ENCODE measurements at places on chromosomes 6 and 20.
A peak's percentile ranks its signal among the peaks of the same experiment; 100 is the strongest.

GRCh38 chr6:40764726-40765125 lies 177.6 kb upstream of the LRFN2 start:
- H3K27me3 ChIP-seq, result peaks cover 8% of the 10 kb centered on the region
- H3K27ac ChIP-seq, result no peak overlapping the region
- no peak overlapping the region for H3K4me3 ChIP-seq
- no peaks in the 10 kb centered on the region for H3K4me1 ChIP-seq

- no peaks in the 10 kb centered on the region for H3K36me3 ChIP-seq
- peak within 1 kb of the TSS; percentile 85 for H3K4me3 ChIP-seq
- peak within 1 kb of the TSS; percentile 98 for H3K27ac ChIP-seq
- H3K27me3 ChIP-seq, result peaks cover 26% of the 10 kb centered on the region
- H3K4me1 ChIP-seq, result peaks cover 47% of the 10 kb centered on the region
- DNase-seq, result peak; percentile 97
These were observed at the start of gene TM9SF4 for GRCh38 chr20:32109392-32110172. Gene TM9SF4 (plus strand): TSS chr20:32109714. CDS start chr20:32109741, 27 bp downstream.

DNA sequence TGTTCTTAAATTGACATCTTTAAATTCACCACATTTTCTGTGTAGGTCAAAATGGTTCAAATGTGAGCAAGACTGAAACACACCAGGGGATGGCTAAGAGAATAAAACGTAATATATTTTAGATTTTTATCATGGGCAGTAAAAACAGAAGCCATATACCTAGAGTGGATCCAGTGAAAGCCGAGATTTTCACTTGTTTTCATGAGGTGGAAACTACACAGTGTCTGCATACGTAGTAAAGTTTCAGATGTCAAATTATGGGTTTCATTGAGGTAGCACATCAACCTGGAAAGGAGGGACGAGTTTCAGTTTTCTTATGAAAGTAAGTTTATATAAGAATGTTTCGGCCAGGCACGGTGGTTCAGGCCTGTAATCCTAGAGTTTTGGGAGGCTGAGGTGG lies 25.9 kb downstream of the METTL24 start:
- no peaks in the 10 kb centered on the region for H3K27me3 ChIP-seq
- no peaks in the 10 kb centered on the region for H3K36me3 ChIP-seq
- no peak for DNase-seq
- peaks cover 43% of the 10 kb centered on the region for H3K4me1 ChIP-seq
- H3K4me3 ChIP-seq, result no peak overlapping the region
- H3K27ac ChIP-seq, result no peak overlapping the region

- no peak overlapping the region for H3K27ac ChIP-seq
- H3K4me1 ChIP-seq, result no peaks in the 10 kb centered on the region
- no peak overlapping the region for H3K4me3 ChIP-seq
- H3K36me3 ChIP-seq, result no peaks in the 10 kb centered on the region
- peak; percentile 53 for DNase-seq
These were observed 92.3 kb downstream of the SEL1L2 start for GRCh38 chr20:13898012-13898612.

DNA sequence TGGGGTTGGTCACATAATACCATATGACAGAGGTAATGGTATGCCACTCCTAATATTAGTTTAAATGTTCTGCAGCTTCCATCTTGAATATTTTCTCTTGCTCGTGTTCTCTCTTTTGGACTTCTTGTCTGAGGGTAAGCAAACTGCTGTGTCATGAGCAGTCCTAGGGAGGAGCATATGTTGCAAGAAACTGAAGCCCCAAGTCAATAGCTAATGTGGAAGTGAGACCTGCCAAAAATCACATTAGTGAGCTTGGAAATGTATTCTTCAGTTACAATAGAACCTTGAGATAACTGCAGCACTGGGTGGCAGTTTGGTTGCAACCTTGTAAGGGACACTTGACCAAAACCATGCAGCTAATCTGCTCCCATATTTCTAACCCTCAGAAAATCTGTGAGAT lies 178.2 kb upstream of the IMPG1 start:
- H3K27ac ChIP-seq, result no peak overlapping the region
- H3K36me3 ChIP-seq, result no peaks in the 10 kb centered on the region
- no peak overlapping the region for H3K4me3 ChIP-seq
- DNase-seq, result no peak

All from HepG2 (cell line).